Activated naive CD4-positive, alpha-beta T cell treated with anti-CD3 and anti-CD28 coated beads for 36 hours (primary cell): ENCODE measurements at places on chromosomes 16 and 17.

- no peak overlapping the region for H3K27ac ChIP-seq
- H3K4me3 ChIP-seq: no peak overlapping the region
- no peaks in the 10 kb centered on the region for H3K36me3 ChIP-seq
- H3K27me3 ChIP-seq: peaks cover 14% of the 10 kb centered on the region
- DNase-seq: peak; percentile 69
These were observed 51.8 kb upstream of the JPH3 start for GRCh38 chr16:87550495-87550961.

- DNase-seq: peak; percentile 18
- H3K4me1 ChIP-seq: peaks cover 7% of the 10 kb centered on the region
- H3K27ac ChIP-seq: no peak overlapping the region
- H3K27me3 ChIP-seq: peaks cover 21% of the 10 kb centered on the region
- H3K36me3 ChIP-seq: no peaks in the 10 kb centered on the region
- peak overlapping the region; percentile 59 for H3K4me3 ChIP-seq
These were observed 527 bp upstream of the MGAT5B start for GRCh38 chr17:76867578-76868175.

DNA sequence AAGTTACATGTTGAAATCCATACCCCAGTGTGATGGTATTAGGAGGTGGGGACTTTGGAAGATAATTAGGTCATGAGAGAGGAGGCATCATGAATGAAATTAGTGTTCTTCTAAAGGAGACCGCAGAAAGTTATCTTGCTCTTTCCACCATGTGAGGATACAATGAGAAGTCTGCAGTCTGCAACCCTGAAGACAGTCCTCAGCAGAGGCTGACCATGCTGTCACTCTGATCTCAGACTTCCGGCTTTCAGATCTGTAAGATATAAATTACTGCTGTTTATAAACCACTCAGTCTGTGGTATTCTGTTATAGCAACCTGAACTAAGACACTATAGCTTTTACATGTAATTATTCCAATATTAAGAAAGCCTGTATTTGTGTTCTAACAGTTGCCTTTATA, 116.7 kb upstream of the CES5A start:
- H3K36me3 ChIP-seq: no peaks in the 10 kb centered on the region
- H3K27me3 ChIP-seq: peaks cover 6% of the 10 kb centered on the region
- no peak for DNase-seq
- no peak overlapping the region for H3K4me3 ChIP-seq
- no peak overlapping the region for H3K27ac ChIP-seq
- no peaks in the 10 kb centered on the region for H3K4me1 ChIP-seq

GRCh38 chr16:25051406-25052150, 36.4 kb upstream of the ARHGAP17 start:
- DNase-seq: peak; percentile 39
- H3K27ac ChIP-seq: peak overlapping the region; percentile 74
- no peaks in the 10 kb centered on the region for H3K36me3 ChIP-seq

- no peaks in the 10 kb centered on the region for H3K4me1 ChIP-seq
- peaks cover 16% of the 10 kb centered on the region for H3K36me3 ChIP-seq
- DNase-seq: no peak
- H3K4me3 ChIP-seq: no peak overlapping the region
- H3K27ac ChIP-seq: no peak overlapping the region
These were observed 35.4 kb upstream of the CDH15 start for GRCh38 chr16:89135971-89136765.

- H3K27ac ChIP-seq: no peak overlapping the region
- no peaks in the 10 kb centered on the region for H3K36me3 ChIP-seq
- no peaks in the 10 kb centered on the region for H3K27me3 ChIP-seq
- no peak for DNase-seq
- no peak overlapping the region for H3K4me3 ChIP-seq
- no peaks in the 10 kb centered on the region for H3K4me1 ChIP-seq
These were observed 144.3 kb upstream of the MYOCD start for GRCh38 chr17:12521416-12521815.

GRCh38 chr16:86362155-86362849, 148.0 kb upstream of the FOXF1 start:
- DNase-seq: no peak
- H3K4me1 ChIP-seq: no peaks in the 10 kb centered on the region
- no peak overlapping the region for H3K27ac ChIP-seq
- H3K36me3 ChIP-seq: no peaks in the 10 kb centered on the region
- no peak overlapping the region for H3K4me3 ChIP-seq

GRCh38 chr17:65039336-65039988, 17.1 kb downstream of the GNA13 start:
- peaks cover 80% of the 10 kb centered on the region for H3K4me1 ChIP-seq
- H3K36me3 ChIP-seq: peaks cover 32% of the 10 kb centered on the region
- H3K4me3 ChIP-seq: peak overlapping the region; percentile 39
- peak; percentile 70 for DNase-seq
- no peaks in the 10 kb centered on the region for H3K27me3 ChIP-seq
- peak overlapping the region; percentile 89 for H3K27ac ChIP-seq

GRCh38 chr17:77803726-77804125, 154.8 kb upstream of the TNRC6C start:
- no peaks in the 10 kb centered on the region for H3K36me3 ChIP-seq
- H3K27ac ChIP-seq: no peak overlapping the region
- H3K27me3 ChIP-seq: peaks cover 8% of the 10 kb centered on the region
- DNase-seq: no peak
- no peak overlapping the region for H3K4me3 ChIP-seq

DNA sequence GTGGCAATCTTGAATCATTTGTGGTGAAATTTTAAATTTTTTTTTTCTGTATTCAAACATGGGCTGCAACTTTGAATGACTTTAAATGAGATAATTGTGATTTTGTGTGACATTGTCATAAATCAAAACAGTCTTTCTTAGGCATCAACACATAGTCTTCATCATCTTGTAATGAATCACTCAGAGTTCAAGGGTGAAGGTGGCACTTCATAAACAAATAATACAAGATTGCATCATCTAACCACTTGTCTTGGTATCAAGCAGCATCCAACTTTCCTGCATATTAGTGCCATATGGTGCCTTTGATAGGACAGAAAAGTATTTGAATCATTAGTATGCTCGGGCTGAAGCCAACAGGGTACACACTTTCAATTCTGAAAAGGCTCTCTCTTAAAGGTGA, 392.4 kb upstream of the GOT2 start:
- H3K36me3 ChIP-seq: no peaks in the 10 kb centered on the region
- no peaks in the 10 kb centered on the region for H3K27me3 ChIP-seq
- no peak overlapping the region for H3K4me3 ChIP-seq
- DNase-seq: no peak
- H3K4me1 ChIP-seq: no peaks in the 10 kb centered on the region

- peaks cover 9% of the 10 kb centered on the region for H3K4me1 ChIP-seq
- peaks cover 53% of the 10 kb centered on the region for H3K36me3 ChIP-seq
- no peak overlapping the region for H3K27ac ChIP-seq
- H3K27me3 ChIP-seq: no peaks in the 10 kb centered on the region
- DNase-seq: no peak
These were observed 27.8 kb downstream of the NUP88 start for GRCh38 chr17:5391678-5392077.

DNA sequence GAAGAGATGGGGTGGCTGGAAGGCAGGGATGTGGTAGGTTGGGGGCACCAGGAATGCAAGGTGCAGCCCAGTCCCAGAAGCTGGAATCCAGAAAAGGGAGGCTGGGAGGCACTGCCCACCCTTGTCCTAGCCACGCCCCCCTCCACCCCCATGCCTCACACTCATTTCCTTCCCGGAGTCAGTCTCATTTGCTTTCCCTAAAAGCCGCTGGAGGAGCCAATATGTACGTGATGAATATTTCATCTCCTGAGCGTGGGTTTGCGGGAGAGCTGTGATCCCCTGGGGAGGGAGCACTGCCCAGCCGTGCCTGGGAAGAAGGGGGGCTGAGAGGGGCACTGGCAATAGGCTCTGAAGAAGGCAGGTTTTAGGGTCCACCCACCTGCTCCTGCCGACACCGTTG, 124.5 kb upstream of the LHX1 start:
- H3K4me3 ChIP-seq: no peak overlapping the region
- no peaks in the 10 kb centered on the region for H3K36me3 ChIP-seq
- H3K27me3 ChIP-seq: peaks cover 71% of the 10 kb centered on the region
- no peak overlapping the region for H3K27ac ChIP-seq
- no peaks in the 10 kb centered on the region for H3K4me1 ChIP-seq

DNA sequence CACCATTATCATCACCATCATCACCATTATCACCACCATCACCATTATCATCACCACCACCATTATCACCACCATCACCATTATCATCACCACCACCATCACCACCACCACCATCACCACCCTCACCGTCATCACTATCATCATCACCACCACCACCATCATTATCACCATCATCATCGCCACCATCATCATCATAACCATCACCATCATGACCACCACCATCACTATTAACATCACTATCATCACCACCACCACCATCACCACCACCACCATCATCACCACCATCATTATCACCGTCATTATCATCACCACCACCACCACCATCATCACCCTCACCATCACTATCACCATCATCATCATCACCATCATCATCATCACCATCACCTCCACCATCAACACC, 9.1 kb downstream of the FOXL1 start:
- H3K27me3 ChIP-seq: peaks cover 16% of the 10 kb centered on the region
- H3K27ac ChIP-seq: no peak overlapping the region
- DNase-seq: no peak
- no peaks in the 10 kb centered on the region for H3K4me1 ChIP-seq
- no peak overlapping the region for H3K4me3 ChIP-seq
